ENCODE measurements at places on chromosomes 3 and 15. TPM values are rescaled to one million over a fixed set of nuclear protein-coding genes. Genes with fewer than 3 reads are reported as not detected.

- peaks cover 24% of the 10 kb centered on the region for H3K4me1 ChIP-seq
- H3K27me3 ChIP-seq = peaks cover 33% of the 10 kb centered on the region
- peak; percentile 76 for DNase-seq
- H3K36me3 ChIP-seq = no peaks in the 10 kb centered on the region
Measured at GRCh38 chr15:52528564-52529340, at the start of gene MYO5A. Gene MYO5A, minus strand, starts transcription at chr15:52528880. Its CDS starts 74 bp downstream, at chr15:52528806.

DNA sequence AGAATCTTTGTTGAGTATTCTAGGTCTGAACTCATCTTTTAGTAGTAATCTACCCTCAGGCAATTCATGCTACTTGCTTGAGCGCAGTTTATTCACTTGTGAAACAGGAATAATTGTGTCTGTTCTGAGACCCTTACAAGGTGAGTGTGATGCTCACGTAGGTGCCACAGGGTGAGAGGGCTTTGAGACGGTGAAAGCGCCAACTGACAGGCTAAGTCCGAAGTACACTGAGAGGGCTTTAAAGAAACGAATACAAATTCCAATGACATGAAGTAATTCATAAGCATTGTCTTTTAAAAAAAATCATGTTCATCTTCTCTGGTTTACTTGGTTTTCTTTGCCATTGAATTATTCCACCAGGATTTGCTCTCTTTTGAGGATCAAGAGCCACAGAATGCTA is 393.7 kb upstream of the RGMA start:
- H3K4me1 ChIP-seq = peaks cover 17% of the 10 kb centered on the region
- H3K27me3 ChIP-seq = no peaks in the 10 kb centered on the region
- H3K4me3 ChIP-seq = no peak overlapping the region
- DNase-seq = no peak
- no peak overlapping the region for H3K27ac ChIP-seq
- no peaks in the 10 kb centered on the region for H3K36me3 ChIP-seq

DNA sequence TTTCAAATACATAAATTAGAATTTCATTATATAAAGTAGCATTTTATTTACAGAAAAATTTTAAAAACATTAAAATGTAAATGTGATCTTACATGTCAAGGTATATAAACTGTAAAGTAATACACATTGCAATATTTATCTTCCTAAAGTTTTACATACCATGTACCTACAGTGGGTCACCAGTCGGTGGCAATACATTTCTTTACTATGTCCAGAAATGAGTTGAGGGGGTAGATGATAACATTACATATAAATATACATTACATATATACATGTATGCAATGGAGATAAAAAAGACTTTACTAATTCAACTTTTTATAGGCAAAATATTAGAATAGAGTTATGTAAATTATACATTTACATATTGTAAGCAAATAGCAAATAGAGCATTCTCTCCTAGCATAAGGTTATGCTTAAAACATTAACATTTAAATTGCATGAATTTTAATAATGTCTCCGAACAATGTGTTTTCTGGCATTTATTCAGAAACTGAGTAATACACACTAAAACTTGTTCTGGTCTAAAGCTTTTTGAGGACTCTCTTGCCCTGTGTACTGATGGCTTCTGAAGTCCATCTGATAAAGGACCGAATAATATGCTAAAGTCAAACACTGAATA is 93.3 kb upstream of the NLGN1 start:
- no peaks in the 10 kb centered on the region for H3K27me3 ChIP-seq
- H3K36me3 ChIP-seq = no peaks in the 10 kb centered on the region
- no peak overlapping the region for H3K4me3 ChIP-seq
- no peak for DNase-seq

- H3K27ac ChIP-seq = no peak overlapping the region
- no peaks in the 10 kb centered on the region for H3K36me3 ChIP-seq
- no peaks in the 10 kb centered on the region for H3K27me3 ChIP-seq
- H3K4me1 ChIP-seq = no peaks in the 10 kb centered on the region
- no peak for DNase-seq
Measured at GRCh38 chr3:105430455-105430854, 63.7 kb downstream of the ALCAM start.

DNA sequence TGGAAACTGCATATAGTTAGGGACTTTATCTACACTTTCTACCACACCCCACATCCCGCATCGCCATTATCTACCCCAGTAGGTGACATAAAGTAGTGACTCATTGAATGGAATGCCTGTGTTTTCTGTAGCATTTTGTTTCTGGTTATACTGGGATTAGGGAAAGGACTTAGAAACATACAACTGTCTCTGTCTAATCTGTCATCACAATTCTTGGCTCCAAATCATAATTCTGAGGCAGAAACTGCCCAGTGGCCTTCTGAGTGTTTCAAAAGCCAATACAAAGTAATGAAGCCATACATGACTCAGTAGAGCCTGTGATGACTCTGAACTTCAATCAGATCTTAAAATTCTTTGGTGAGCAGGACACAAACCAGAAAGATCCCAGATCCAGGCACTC is 115.7 kb upstream of the CHRM5 start:
- H3K27me3 ChIP-seq = no peaks in the 10 kb centered on the region
- DNase-seq = no peak
- H3K36me3 ChIP-seq = no peaks in the 10 kb centered on the region
- H3K27ac ChIP-seq = no peak overlapping the region
- no peaks in the 10 kb centered on the region for H3K4me1 ChIP-seq
- H3K4me3 ChIP-seq = no peak overlapping the region

- no peak for DNase-seq
- no peaks in the 10 kb centered on the region for H3K4me1 ChIP-seq
- no peak overlapping the region for H3K27ac ChIP-seq
- H3K36me3 ChIP-seq = no peaks in the 10 kb centered on the region
Measured at GRCh38 chr3:157551961-157552360, 48.7 kb upstream of the VEPH1 start.

DNA sequence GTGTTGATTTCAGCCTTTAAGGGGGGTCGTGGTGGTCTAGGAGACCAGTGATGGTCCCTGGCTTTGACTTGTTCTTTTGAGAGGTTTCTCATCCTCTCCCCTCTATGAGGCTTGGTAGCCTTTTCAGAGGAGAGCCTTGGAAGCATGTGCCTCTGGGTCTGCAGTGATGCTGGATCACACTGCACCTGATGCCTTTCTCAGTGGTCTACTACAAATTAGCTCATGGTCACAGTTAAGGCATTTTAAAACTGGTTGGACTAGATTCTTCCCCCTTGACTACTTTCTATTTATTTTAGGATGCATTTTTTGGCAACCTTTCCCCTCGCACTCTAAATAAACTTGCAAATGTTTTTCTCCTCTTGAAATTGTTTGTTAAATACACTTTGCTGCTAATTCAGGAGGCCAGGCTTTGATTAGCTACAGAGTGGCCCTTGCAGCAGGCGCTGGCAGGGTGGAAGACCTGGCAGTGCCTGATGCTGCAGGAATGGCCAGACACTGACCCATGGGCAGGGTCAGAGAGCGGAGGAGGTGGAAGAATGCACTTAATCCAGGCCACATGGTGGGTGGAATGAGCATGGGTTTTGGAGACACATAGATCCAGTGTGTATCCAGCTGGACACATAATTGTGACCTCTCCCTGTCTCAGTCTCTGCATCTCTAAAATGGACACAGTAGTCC is 318.8 kb upstream of the CTDSPL start:
- no peak overlapping the region for H3K4me3 ChIP-seq
- DNase-seq = no peak
- peak overlapping the region; percentile 57 for H3K27ac ChIP-seq
- no peaks in the 10 kb centered on the region for H3K27me3 ChIP-seq
- peaks cover 45% of the 10 kb centered on the region for H3K36me3 ChIP-seq
- peaks cover 86% of the 10 kb centered on the region for H3K4me1 ChIP-seq

DNA sequence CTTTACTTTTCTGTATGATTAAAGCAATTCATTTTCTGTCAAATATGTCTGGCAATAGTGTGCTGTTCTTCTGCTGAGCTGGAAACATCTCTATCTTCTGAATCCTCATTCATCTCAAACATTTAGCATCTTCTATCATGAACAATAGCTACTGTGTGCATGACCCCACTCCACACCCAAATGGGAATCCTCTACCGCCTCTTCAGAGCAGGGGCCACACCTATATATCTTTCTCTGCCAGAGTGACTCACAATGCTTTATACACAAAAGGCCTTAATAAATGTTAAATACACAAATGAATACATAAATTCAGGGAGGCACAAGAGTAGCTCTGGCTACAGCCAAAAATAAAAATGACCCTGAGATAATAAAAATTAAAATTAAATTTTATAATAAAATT is 8.0 kb downstream of the ALDH1A2 start:
- H3K36me3 ChIP-seq = no peaks in the 10 kb centered on the region
- H3K27ac ChIP-seq = no peak overlapping the region
- peaks cover 44% of the 10 kb centered on the region for H3K27me3 ChIP-seq
- H3K4me1 ChIP-seq = no peaks in the 10 kb centered on the region
- no peak for DNase-seq
- no peak overlapping the region for H3K4me3 ChIP-seq

- no peaks in the 10 kb centered on the region for H3K27me3 ChIP-seq
- H3K4me1 ChIP-seq = no peaks in the 10 kb centered on the region
Measured at GRCh38 chr3:187878772-187879518, 133.7 kb upstream of the BCL6 start.

GRCh38 chr15:47890397-47891150 is 173.3 kb downstream of the SEMA6D start:
- H3K4me1 ChIP-seq = no peaks in the 10 kb centered on the region
- H3K4me3 ChIP-seq = no peak overlapping the region
- no peak for DNase-seq
- no peaks in the 10 kb centered on the region for H3K36me3 ChIP-seq
- H3K27ac ChIP-seq = no peak overlapping the region

DNA sequence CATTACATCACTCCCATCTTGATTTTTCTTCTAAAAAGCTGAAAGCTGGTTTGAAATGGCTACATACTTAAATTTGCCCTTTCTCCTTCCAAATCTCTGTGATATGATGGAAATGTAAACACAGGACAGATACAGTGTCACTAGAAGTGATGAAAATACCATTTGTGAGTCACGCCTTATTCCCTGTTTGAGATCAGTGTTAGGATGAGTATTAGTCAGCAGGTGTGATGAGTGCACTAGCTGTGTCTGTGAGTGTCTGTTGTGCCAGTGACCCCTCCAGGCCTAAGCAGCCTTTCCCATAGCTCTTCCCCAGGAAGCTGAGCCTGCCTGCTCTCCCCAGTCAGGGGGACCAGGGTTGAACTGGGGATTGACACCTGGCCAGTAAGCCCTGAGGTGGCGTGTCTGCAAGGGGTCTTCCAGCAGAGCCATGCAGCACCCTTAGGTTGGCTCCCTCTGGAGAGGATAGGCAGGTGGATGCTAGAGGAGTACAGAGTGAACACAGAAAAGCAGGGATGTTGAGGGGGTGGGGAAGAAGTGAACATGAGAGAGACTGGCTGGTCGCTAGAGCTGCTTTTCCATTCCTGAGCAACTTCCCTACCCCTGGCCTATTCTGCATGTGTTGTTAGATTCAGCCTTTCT is 92.0 kb downstream of the PDE8A start:
- no peaks in the 10 kb centered on the region for H3K4me1 ChIP-seq
- no peak for DNase-seq
- H3K27ac ChIP-seq = no peak overlapping the region
- peaks cover 28% of the 10 kb centered on the region for H3K36me3 ChIP-seq
- no peak overlapping the region for H3K4me3 ChIP-seq

GRCh38 chr3:150038830-150039229 is 68.1 kb upstream of the PFN2 start:
- DNase-seq = no peak
- peaks cover 3% of the 10 kb centered on the region for H3K36me3 ChIP-seq
- H3K4me3 ChIP-seq = no peak overlapping the region

DNA sequence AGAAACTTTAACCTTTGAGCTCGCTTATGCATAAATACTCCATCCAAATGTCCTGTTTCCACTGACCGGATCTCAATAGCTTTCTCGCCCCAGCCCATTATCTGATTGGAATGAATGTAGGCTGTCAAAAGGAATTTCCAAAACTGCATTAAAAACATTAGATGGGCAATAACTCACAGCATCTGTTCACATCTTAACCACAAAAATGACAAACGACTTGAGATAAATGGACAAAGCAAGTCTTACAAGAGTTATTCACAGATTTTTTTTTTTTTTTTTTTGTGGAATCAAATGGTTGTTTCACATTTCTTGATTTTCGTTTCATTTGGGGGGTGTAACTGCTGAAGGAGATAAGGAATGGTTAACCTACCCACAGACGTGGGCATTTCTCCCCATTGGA is 39.7 kb upstream of the SLC2A2 start:
- H3K27ac ChIP-seq = no peak overlapping the region
- DNase-seq = no peak
- H3K4me1 ChIP-seq = peaks cover 3% of the 10 kb centered on the region
- H3K4me3 ChIP-seq = no peak overlapping the region

- peak overlapping the region; percentile 97 for H3K27ac ChIP-seq
- peak overlapping the region; percentile 79 for H3K4me3 ChIP-seq
Measured at GRCh38 chr3:11642431-11643191, 1.1 kb downstream of the VGLL4 start.

DNA sequence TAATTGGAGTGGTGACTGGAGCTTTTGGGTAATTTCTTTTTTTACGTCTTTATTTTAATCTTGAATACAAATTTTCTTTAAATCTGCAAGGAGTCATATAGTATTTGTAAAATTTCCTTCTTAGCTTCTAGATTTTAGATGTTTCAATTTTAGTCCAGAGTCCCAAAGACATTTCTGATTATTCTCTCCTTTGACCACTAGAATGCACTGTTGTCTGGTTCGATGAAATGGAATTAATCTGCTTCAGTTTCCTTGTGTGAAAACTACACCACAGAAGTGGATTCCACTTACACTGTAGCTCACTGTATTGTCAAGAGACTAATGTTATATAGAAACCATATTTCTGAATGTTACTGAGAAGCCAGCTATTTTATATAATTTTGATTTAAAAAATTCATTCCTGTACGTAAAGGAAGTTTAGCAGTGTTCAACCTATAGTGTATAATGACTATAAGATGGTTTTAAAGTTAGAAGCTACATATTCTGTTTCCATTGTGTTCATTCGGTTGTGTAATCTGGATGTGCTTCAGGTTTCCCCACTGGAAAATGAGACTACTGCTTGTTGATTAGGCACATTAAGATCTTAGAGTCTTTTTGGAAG is 6.1 kb downstream of the GRAMD1C start:
- H3K4me1 ChIP-seq = no peaks in the 10 kb centered on the region
- no peaks in the 10 kb centered on the region for H3K27me3 ChIP-seq
- no peaks in the 10 kb centered on the region for H3K36me3 ChIP-seq
- no peak overlapping the region for H3K4me3 ChIP-seq
- no peak overlapping the region for H3K27ac ChIP-seq

GRCh38 chr3:40613306-40613705 is 88.5 kb downstream of the ZNF621 start:
- no peak overlapping the region for H3K27ac ChIP-seq
- peaks cover 24% of the 10 kb centered on the region for H3K27me3 ChIP-seq
- peaks cover 7% of the 10 kb centered on the region for H3K4me1 ChIP-seq
- no peaks in the 10 kb centered on the region for H3K36me3 ChIP-seq
- no peak for DNase-seq

The NSUN3 gene
- total RNA-seq = 5.9 TPM

The HOMER2 gene
- 48.5 TPM for total RNA-seq

The ILDR1 gene
- 0.33 TPM for total RNA-seq

The C3orf52 gene
- 2.4 TPM for total RNA-seq

The RLBP1 gene
- not detected for total RNA-seq

The CYP1A2 gene
- total RNA-seq = not detected

The CLDN18 gene
- total RNA-seq = not detected
